ENCODE measurements at places on chromosomes 5 and 9. TPM values are rescaled to one million over a fixed set of nuclear protein-coding genes. Genes with fewer than 3 reads are reported as not detected.

DNA sequence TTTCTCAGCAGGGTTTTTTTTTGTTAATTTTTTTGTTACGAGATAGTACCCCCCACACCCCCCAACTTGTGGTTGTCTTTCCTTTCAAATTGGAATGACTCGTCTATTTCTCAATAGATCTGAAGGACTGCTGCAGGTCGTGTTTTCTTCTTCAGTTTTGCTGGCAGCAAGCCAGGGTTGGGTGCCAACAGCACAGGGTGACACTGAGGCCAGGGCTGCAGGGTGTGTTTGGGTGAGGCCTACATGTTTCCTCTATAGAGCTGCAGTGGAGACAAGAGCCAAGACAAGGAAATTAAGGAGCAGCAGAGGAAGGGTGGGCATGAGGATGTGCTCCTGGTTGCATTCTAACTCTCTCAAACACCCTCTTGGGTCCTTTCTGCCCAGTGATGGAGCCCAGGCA, 52.2 kb downstream of the NXNL2 start:
- no peak for DNase-seq

The CMBL gene
- 12.6 TPM for total RNA-seq

- no peak for DNase-seq
Measured at GRCh38 chr5:118551031-118551430, 437.3 kb downstream of the DTWD2 start.

GRCh38 chr5:30781643-30782042, 411.8 kb upstream of the CDH6 start:
- no peak for DNase-seq

DNA sequence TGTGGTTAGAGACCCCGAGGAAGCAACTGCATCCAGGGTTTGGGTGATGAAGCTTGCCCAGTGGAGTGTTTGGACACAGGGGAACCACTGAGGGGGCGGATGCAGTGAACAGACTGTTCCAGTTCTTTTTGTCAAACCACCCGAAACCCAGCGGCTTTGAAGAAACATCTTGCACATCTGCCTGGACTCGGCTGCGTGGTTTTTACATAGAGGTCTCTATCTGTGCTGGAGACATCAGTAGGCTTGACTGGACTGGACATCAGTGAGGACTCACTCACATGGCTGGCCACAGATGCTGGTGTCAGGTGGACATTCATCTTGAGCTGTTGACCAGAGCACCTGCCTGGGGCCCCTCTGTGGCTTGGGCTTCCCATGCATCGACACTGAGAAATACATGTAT, 15.3 kb upstream of the SPATA31E1 start:
- DNase-seq, result peak; percentile 10

The TMEM215 gene
- 0.33 TPM for total RNA-seq

The WHRN gene
- 2.2 TPM for total RNA-seq

The LHX3 gene
- total RNA-seq, result not detected

Measured in H9 (cell line).